ENCODE measurements at places on chromosomes 4 and X.

DNA sequence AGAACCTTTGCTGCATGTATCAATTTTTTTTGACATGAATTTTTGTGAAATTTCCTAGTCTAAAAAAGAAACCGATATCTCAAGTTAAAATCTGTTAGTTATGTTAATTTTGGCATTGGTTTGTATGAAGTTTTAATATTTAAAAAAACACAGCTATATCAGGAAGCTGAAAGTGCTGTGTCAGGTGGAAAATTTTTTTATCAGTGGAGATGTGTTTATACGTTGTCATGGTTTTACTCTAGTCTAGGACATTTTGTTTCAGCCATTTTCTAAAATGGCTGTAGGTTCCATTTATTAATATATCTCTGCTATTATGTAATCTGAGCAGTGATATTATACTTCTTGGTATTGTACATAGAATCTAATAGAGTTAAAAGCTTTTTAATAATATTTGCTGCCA, 34.2 kb downstream of the OCRL start:
- no peak for DNase-seq

DNA sequence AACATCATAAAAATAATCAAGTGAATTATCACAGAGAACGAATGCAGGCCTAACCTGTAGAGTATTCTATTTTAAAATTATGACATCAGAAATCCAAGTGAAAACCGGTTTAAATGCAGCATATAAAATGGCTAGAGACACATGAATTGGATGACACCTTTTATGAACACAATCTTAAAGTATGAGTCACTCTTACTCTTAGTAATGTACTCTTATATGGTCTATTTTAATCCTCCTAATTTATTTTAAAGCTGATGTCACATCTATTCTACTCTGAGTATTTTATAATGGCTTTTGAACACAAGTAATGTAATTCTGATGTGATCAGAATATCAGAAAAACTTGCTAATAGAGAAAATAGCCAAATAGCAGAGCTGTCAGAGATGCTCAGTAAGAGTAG, 161.4 kb upstream of the RADX start:
- no peak for DNase-seq

DNA sequence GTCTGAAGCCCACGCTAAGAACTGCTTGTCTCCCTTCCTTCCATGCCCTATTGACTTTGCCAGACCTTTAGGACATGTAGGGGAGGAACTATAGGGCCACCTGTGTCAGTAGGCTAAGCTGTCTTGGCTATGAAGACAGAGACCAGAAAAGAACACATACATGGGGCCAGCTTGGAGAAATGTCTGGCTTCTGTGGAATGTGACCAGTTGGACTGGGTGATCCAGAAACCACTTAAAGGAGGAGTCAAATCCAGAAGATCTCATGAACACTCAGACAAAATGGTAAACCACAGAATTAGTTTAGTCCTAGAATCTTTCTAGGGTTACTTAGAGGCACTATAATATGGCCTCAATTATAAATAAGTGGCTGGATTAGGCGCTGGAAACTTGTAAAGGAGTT, 42.0 kb downstream of the PHKA2 start:
- no peak for DNase-seq

DNA sequence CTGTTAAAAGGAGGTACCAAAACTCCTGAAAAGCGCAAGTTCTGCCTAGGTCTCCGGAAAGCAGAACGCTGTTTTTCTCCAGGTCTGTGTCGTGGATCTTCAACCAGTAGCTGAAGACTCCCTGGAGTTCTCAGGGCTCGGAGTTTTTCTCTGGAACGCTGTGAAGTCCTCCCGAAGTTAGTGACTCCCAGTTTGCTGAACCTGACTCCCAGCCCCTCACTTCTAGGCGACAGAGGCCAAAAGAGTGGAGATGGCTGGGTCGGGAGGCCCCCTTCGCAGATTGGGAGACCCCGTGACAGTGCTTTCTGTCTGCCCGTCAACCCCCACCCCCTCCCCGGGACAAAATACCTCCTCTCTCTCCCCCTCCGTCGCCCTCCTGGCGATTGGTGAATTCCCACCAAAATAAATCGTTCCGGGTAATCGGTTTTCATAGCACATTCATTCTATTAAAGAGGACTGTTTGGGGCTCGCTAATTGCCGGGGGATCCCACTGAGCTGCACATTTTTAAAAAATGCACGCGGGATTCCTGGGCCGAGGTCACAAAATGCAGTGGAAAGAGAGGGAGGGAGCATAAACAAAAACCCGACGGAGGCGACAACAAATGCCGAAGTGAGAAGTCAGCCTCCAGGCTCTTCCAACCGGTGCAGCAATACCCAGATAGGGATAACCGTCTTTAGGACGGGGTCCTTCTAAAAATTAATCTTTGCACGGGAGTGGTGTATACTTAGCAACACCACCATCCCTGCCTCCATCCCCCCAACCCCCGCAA, 4.0 kb upstream of the MSX1 start:
- DNase-seq = no peak

DNA sequence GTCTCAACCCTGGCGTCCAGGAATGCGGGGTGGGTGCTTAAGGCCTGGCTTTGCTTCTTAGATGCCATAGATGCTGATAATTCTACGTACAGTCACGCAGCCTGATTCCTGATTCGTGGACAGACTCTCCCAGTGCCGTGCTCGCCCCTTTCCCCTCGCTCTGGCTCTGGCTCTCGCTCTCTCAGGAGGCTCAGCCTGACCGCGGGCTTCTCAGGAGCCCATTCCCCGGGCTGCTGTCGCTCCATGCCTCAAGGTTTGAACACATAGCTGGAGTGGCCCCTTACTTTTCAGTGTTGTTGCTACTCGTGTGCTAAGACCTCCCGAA, 59.2 kb upstream of the ZC4H2 start:
- DNase-seq = peak; percentile 8

- no peak for DNase-seq
Measured at GRCh38 chr4:3361896-3362295, 69.1 kb downstream of the RGS12 start.

DNA sequence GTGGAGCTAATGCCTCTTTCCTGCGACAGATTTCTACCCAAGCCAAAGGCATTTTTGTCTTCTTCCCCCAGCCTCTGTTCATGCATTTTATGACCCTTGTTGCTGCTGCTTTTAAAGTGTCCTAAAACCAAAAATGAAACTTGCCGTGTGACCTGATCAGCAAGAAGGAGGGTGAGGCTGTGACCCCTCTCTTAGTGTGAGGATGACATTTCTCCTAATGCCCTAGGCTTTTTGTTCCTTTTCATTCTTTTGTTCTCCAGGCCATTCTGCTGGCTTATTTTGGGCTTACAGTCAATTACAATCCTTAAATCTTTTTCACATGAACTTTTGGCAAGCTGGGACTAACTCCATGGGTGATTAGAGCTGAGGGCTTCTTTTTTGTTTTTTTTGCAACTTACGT, 34.4 kb downstream of the PTTG2 start:
- no peak for DNase-seq

DNA sequence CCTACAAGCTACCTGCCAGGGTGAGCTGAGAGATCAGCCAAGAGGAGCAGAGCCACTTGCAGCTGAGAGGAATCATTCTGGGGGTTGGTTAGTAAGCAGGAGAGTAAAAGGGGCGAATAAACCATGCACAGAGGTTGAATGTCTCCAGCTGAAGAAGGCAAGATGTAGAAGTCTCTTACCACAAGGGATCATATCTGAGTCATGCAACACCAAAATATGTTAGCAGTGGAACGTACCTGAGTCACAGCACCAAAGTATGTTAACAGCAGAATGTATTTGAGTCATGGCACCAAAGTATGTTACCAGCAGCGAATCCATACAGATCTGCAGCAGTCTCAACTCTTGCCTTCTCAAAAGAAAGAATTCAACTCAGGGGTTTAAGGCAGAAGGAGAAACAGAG, 29.9 kb downstream of the C4orf51 start:
- DNase-seq = no peak

- no peak for DNase-seq
Measured at GRCh38 chr4:8304827-8305695, 35.5 kb downstream of the HTRA3 start.

DNA sequence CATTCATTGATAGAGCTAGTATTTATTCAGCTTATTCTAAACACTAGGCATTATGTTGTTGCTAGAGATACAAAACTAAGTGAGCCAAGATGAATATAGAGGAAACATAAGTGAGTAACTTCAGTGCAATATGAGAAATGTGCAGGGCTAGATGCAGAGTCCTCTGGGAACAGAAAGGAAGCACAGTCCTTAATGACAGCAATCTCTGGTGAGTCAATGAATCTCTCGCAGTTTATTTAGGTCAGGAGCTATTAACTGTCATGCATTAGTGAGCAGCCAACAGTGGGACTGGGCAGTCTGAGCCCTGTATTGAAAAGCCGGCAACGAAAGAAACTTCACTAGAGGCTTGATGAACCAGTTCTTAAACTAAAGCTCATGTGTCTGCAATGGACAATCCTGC, 598.1 kb upstream of the MAGEB2 start:
- no peak for DNase-seq

DNA sequence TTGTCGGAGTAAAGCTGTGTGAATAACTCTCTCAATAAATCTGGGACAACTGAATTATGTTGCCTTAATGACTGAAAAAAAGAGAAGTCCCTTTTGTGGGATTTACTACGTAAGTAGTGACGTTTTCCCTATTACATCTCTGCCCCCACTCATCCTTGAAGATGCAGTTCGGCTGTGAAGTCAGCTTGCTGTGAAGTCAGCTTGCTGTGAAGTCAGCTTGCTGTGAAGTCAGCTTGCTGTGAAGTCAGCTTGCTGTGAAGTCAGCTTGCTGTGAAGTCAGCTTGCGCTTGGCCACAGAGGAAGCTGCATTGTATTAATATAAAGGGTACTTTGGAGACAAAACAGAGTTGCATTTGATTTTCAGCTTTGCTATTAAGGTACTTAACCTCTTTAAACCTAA, 8.0 kb upstream of the VAMP7 start:
- peak; percentile 54 for DNase-seq

DNA sequence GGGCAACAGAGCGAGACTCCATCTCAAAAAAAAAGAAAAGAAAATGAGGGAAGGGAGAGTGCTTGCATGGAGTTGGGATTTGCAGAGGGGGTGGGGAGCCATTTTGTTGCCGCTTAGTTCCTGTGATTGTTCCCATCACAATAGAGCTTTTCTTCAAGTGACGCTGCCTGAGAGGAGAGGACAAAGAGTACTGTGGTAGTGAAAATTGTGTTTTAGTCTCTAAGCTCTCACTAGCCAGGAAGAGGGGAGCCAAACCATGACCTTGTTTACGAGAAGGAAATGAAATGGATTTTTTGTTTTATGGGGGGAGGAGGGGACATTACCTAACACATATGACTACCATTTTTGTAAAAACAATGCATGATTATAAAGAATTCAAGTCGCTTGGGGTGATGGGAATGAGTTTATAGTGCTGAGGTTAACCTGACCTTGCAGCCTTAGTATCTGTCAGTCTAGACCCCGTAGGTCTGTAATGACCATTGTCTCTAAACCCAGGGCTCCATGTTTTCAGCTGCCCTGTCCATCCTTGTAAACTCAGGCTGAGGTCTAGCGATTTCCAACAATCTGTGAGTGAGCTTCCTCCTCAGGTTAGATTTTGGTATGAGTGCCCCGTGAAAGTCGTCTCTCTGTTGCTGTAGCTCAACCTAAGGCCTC, 18.8 kb downstream of the SRD5A3 start:
- no peak for DNase-seq

GRCh38 chr4:145285928-145286327, 105.5 kb upstream of the OTUD4 start:
- no peak for DNase-seq

DNA sequence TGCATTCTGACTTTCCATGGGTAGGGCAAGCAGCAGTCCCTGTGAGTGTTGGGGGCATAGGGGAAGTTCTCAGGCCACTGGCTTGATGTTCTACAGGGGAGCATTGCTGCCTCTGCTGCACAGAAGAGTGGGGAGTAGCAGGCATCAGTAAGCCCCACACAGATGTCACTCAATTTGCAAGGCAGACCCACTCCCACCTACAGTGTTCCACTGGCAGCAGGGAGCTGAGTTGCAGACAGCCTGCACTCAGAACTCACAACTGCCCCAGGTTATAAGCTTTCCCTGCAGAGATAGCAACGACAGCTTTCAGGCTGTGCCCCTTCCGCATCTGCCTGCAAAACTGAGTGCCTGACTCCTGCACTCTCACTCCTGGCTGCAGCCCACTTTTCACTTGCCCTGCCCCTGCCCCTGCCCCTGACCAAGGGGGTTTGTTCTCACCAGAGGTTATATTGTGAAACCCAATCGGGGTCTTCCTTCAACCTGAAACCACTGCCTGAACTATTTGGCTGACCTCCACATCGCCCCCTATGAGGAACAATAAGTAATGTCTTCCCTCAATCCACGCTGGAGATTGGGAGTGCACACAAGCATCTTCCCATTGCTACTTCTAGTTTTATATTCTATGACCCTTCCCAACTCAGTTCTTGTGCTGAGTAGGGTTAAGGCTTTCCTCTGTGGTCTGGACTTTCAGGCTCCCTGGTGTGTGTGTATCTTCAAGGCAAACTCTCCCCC, 227.4 kb upstream of the CXorf51B start:
- DNase-seq = no peak

- DNase-seq = no peak
Measured at GRCh38 chr4:114941503-114941902, 171.9 kb downstream of the NDST4 start.

GRCh38 chr4:138344054-138344453, 101.9 kb upstream of the SLC7A11 start:
- peak; percentile 42 for DNase-seq

- DNase-seq = no peak
Measured at GRCh38 chr4:3833326-3833989, 67.3 kb downstream of the ADRA2C start.

GRCh38 chr4:140049849-140050637, 103.9 kb downstream of the MAML3 start:
- no peak for DNase-seq

DNA sequence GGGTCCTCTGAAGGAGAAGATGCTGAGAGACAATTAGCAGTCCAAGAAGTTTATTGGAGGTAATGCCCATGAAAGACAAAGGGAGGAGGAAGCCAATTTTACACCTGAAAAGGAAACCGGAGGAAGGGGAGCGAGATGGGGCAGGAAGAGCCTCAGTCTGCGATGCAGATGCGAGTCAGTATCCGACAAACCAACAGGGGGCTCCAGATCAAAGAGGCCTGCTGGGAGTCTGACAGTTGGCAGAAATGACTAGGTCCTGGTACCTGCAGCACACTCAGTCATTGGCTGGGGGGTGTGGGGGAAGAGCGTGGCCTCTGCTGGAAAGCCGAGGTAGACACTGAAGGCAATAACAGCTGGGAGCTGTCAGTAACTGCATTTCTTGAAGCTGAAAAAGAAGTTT, 231.1 kb upstream of the CENPE start:
- no peak for DNase-seq

DNA sequence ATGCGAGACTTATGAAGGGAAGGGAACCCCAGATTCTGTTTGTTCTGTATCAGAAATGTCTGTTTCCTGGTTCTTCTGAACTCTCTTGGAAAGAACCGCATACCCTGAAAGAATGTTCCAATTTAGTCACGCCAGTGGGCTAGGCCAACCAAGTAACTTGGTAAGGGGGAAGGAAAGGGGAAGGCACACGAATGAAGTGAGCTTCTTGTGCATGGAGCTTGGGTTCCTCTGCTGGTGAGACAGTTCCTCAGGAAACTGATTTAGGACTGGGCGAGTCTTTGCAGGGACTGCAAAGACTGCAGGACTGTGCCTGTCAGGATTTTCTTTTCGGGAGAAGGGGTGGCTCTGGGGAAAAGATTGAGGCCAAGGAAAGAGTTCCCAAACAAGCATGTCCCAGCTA, 35.6 kb downstream of the FRMPD3 start:
- DNase-seq = peak; percentile 0

GRCh38 chr4:109616243-109616642, 56.2 kb downstream of the MCUB start:
- DNase-seq = no peak

- no peak for DNase-seq
Measured at GRCh38 chrX:72040506-72040905, 91.2 kb downstream of the RTL5 start.

- DNase-seq = no peak
Measured at GRCh38 chr4:184103527-184104264, 114.0 kb downstream of the ENPP6 start.
